Stimulated activated CD4-positive, alpha-beta T cell treated with anti-CD3 and anti-CD28 coated beads, Interleukin-15, amount 100 ng/mL, for 1 hour (primary cell): ENCODE measurements at places on chromosomes 3 and 15.

GRCh38 chr15:77040673-77041072 is 30.2 kb downstream of the TSPAN3 start:
- no peak for DNase-seq

DNA sequence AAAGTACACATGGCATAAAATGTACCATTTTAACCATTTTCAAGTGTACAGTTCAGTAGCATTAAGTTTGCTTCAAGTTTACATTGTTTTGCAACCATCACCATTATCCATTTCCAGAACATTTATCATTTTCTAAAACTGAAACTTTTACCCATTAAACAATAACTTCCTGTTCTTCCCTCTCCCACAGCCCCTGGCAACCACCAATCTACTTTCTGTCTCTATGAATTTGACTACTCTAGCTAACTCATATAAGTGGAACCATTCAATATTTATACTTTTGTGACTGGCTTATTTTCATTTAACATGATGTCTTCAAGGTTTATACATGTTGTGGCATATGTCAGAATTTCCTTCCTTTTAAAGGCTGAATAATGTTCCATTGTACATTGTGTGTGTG is 19.9 kb downstream of the TMEM62 start:
- no peak for DNase-seq

DNA sequence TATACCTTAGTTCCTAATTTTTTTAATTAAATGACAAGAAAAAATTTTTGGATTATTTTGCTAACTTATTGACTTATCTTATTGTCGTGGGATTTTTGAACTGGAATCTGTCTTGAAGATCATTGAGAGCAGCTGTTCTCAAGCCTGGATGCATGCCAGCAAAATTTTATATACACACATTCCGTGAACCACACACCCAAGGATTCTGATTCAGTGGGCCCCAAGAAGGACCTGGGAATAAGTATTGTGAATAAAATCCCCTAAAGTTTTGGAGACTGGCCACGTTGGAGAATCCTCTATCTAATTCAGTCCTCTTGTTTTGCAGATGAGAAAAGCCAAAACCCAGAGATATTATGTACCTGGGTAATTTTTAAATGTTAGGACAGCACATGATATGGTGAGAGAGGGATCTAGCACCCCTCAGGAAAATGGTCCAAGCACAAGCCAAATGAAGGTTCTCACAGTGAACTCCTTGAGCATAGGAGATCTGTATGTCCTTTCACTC is 55.2 kb downstream of the UNC13C start:
- DNase-seq, result no peak

GRCh38 chr3:48938156-48938555 is 19.5 kb downstream of the ARIH2 start:
- DNase-seq, result no peak

DNA sequence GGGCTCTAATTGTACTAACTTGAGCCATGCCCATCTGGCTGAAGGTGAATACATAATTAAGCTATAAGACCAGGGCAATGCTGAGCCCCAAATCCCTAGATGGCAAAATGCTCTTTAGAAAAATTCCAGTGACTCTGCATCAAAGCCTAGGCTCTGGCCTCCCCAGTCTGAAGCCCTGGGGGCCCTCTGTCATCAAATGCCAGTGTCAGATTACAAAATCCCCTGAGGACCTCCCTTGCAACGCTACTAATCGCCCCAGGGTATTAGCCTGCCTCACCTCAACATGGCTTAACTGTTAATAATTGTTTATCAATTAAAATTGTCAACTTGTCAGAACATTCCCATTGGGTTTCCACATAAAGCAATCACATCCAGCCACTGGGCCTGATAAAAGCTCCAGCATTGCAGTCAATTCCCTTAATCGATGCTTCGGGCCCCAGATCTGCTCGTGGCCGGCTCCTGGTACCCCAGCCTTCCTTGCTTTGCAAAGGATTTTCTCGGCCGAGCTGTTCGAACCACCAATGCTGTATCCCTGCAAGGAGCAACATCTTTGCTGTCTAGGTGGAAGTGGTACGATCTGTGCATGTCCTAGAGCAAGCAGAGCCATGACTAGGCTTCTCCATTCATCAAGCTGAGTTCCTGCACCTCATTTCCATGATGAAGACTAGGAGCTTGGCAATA is 151.7 kb downstream of the MEGF11 start:
- DNase-seq, result no peak

DNA sequence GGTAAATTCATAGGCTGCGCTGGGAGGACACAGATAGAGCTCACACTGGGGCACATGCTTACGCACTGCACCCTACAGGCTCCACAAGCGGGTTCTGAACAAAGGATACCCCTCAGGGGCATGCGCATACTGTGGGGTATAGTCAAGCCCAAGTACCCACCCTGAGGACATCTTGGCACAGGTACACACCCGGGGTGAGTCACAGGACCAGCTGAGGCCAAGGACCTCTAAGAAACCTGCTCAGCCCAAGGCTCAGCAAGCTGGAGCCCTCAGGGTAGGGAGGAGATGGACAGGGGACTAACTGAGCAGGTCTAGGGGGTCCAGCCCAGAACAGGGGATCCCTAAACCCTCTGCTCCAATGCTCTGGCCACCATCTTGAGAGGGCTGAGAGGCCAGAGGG is 3.3 kb downstream of the SHISA5 start:
- DNase-seq, result no peak

DNA sequence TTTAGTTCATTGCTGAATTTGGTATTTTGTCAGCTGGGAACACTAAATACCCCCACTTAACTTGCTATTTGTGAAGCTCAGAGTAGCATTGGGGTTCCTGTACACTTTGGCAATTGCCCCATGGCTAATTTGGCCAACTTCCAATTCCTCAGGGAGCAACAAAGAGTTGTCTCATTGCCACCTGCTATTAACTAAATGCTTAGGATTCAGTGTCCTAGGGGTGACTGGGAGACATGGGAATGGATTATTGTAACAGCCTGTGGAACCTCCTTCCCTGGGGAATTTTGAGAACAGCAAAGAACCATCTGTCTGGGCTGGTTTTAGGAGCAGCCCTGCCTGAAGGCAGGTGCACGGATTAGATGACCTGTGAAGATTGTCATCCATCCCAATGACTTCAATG is 437.4 kb upstream of the TPRG1 start:
- DNase-seq, result no peak

DNA sequence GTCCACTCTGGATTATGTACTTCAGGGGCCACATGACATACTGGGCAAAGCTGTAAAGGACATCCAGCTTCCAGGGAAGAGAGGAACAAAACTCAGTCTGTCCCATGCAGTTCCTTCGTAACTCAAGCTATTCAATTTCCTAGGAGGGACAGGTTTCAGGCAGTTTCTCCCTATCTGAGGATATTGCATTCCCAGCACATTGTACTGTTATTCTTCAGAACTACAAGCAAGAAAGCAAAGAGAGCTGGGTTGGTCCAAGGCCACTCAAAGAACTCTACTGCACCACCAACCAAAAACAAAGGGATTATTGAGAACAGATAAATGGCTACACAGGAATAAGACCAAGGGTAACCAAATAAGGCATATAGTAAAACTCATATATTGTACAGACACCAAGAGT is 117.6 kb upstream of the ARL6 start:
- DNase-seq, result no peak
